Activated naive CD8-positive, alpha-beta T cell treated with anti-CD3 and anti-CD28 coated beads, Interleukin-2, amount 50 U/mL, for 16 hours (primary cell): ENCODE measurements at places on chromosomes 5 and 9.

GRCh38 chr9:116809656-116810055 is 122.6 kb downstream of the TRIM32 start:
- DNase-seq: no peak

GRCh38 chr9:130177898-130178805 is 5.9 kb downstream of the NCS1 start:
- no peak for DNase-seq

- DNase-seq: no peak
Measured at GRCh38 chr5:122909470-122910100, 64.2 kb downstream of the SNX24 start.

DNA sequence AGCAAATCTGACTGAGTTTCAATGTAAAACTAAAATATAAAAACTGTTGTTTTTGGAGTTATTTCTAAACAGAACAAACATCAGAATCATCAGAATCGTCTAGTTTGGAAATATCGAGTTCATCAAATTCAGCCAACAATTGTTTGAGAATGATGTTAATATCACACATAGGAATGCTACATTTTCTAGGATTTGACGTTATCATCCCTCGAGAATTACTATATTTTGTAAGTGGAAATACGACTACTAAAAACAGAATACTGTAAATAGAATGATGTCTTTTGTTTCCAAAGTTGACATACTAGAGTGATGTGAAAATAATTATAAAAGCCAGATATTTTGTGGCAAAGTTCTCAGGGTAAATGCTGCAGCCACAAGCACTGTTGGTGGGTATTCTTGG is 805.9 kb downstream of the TLE1 start:
- no peak for DNase-seq

DNA sequence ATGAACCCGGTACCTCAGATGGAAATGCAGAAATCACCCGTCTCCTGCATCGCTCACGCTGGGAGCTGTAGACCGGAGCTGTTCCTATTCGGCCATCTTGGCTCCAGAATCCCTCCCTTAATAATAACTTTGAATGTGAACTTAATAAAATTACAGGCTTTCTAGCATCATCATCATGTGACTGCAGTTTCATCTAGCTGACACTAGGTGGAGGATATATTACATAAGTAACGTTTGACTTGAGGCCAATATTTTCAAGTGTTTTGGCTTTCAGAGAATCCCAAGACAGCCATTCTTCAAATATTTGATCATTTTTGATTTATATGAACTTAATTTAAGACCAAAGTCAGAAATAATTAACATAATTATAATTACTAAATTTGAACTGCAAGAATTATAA is 474.9 kb upstream of the CDH10 start:
- no peak for DNase-seq

GRCh38 chr5:2014058-2014610 is 131.4 kb upstream of the IRX4 start:
- no peak for DNase-seq

- no peak for DNase-seq
Measured at GRCh38 chr9:36744678-36745077, 172.0 kb downstream of the MELK start.

- no peak for DNase-seq
Measured at GRCh38 chr9:86836797-86837196, 110.5 kb downstream of the GAS1 start.

DNA sequence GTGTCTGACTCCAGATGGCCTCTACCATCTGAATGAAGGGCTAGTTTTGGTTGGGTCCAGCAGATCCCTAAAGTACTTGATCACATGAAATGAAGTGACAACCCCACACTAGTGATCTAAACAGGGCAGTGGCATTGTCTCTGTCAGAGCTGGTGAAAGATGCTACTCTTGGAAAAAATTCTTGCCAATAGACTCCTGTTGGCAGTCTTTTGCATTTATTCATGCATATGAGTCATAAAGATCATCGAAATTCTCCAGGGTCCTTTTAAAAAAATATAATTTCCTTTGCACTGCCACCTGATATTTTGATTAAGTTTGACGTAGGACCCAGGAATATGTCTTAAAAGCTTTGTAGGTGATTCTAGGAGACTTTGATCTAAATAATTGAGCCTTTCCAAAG is 135.1 kb upstream of the ELL2 start:
- no peak for DNase-seq

DNA sequence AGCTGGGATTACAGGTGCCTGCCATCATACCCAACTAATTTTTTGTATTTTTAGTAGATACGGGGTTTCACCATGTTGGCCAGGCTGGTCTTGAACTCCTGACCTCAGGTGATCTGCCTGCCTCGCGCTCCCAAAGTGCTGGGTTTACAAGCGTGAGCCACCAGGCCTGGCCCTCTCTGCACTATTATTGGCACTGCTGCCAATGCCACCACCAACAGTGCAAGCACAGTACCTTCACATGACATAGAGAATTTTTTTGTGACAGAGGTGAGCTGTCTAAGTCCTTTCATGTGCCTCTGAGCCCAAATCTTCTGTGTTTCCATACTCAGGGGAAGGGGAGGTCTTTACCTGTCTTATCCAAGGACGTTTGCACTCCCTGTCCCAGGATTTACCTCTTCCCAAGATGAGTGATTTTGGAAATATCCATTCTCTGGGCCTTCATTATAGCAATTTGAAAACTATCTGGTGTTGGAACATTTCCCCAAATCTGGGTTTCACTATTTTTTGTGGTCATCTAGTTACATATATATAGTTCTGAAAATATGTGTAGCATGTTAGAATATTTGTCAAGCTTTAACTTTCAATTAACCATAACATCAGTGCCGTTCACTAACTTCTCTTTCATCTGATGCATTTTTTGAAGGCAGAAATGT is 5.4 kb upstream of the CD180 start:
- DNase-seq: no peak

GRCh38 chr9:82810915-82811314 is 252.0 kb downstream of the RASEF start:
- DNase-seq: no peak

GRCh38 chr5:160720822-160721221 is 131.2 kb downstream of the ATP10B start:
- no peak for DNase-seq

- DNase-seq: no peak
Measured at GRCh38 chr5:93342563-93343061, 238.4 kb downstream of the NR2F1-AS1 start.

GRCh38 chr9:80191108-80191507 is 619.3 kb downstream of the TLE4 start:
- DNase-seq: no peak
